ENCODE measurements at places on chromosomes 13 and 19.

DNA sequence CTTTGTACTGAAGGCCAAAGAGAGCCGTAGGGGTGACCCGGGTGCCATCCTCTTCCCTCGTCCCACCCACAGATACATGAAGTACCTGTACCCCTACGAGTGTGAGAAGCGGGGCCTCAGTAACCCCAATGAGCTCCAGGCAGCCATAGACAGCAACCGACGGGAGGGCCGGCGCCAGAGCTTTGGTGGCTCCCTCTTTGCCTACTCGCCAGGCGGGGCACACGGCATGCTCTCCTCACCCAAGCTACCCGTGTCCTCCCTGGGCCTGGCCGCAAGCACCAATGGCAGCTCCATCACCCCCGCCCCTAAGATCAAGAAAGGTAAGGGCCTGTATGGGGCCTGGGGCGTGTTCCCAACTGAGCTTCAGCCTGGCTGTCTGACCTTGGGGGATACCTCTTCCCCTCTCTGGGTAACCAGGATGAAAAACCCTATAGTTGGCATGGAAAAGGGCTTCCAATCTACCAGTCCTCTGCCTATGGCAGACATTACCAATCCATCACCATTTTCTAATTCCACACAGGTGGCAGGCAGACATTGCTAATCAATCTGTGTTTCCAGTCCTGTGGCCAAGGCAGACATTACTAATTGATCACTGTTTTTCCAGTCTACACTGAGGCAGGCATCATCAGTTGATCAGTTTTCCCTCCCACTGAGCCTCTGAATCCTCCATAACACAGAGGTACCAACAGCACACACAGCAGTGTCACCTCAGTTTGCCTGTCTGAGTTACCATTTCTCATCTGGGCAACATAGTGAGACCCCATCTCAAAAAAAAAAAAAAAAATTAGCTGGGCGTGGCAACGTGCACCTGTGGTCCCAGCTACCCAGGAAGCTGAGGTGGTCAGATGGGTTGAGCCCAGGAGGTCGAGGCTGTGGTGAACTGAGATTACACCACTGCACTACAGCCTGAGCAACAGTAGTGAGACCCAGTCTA is 19.1 kb upstream of the WDR18 start:
- no peak for DNase-seq

GRCh38 chr19:50835103-50835784 is 1.9 kb upstream of the KLK15 start:
- DNase-seq: no peak

DNA sequence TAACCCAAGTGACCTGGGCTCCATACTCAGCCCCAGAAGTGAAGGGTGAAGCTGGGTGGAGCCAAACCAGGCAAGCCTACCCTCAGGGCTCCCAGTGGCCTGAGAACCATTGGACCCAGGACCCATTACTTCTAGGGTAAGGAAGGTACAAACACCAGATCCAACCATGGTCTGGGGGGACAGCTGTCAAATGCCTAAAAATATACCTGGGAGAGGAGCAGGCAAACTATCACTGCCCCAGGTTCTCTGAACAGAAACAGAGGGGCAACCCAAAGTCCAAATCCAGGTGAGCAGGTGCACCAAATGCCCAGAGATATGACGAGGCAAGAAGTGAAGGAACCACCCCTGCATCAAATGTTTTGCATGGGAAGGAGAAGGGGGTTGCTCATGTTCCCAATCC is 6.1 kb upstream of the CEACAM7 start:
- no peak for DNase-seq

DNA sequence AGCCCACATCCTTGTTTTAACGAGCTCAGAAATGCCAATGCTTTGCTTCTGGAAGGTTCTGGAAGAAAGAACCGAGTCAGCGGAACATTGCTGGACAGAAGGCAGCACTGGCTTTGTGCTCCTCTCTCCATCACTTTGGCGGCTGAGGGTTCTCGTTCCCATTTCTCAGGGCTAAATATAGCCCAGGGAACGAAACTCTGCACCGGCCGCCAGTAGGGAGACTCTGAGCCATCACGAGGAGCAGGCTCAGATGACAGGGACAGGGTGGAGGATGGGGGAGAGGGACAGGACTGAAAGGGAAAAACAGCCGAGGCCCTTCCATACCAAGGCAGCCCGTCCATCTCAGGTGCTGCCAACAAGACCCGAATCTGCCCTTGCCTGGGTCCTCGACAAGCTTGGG is 166.4 kb downstream of the CACNA1A start:
- no peak for DNase-seq
